ENCODE measurements at places on chromosomes 3 and 15.

GRCh38 chr3:74080056-74080461, 455.3 kb upstream of the PDZRN3 start:
- DNase-seq = no peak

DNA sequence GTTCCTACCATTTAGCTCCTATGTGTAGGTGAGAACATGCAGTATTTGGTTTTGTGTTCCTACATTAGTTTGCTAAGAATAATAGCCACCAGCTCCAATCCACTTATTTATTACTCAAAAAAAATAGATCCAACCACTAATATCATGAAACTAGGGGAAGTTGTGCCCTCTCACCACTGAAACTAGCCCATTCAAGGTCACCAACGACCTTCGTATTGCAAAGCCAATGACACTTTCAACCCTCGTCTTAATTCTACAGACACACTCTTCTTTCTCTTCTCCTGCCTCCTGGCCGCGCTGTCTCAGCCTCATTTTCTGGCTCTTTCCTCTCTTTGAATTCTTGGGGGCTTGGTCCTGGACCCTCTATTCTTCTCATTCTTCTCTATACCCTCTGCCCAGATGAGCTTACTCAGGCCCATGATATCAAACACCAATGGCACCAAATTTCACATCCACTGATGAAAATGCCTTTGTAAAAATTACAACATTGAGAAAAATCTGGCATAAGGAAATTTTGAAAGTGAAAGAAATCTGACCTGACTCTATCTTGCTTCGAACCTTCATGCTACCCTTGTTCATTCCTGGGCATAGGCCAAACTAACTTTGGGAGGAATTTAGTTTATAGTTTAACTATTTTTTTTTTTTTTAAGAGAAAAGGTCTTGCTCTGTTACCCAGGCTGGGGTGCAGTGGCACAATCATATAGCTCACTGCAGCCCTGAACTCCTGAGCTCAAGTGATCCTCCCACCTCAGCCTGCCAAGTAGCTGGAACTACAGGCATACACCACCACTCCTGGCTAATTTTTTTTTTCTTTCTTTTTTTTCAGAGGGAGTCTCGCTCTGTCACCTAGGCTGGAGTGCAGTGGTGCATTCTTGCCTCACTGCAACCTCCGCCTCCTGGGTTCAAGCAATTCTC, 25.4 kb upstream of the LIMD1 start:
- no peak for DNase-seq

DNA sequence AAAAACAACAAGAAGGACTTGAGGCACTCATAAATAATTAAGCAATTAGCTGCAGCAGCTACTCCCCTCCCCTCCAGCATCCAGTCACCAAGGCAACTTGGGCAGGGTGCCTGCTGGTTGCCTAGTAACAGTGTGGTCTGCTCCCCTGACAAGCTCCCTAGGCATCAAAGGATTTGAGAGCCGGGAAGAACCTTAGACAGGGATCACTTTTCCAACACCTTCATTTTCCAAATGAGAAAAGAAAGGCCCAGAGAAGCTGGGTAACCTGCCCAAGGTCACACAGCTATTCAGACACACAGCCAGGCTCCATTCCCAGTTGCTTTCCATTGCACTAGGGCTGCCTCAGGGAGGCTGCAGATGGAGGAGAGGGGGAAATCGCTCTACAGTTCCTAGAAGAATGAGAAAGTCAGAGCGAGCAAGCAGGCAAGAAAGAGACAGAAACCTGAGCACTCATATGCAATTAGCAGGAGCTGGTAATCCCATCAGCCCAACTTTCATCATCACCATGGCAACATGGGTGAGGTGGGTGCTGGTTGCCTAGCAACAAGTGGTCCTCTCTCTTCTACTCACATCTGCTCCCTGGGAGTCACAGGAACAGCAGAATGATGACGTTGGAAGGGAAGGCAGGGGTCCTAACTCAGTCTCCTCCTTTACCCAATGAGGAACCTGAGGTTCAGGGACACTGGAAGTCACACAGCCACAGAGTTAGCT, 3.6 kb upstream of the EIF4E3 start:
- DNase-seq = no peak

DNA sequence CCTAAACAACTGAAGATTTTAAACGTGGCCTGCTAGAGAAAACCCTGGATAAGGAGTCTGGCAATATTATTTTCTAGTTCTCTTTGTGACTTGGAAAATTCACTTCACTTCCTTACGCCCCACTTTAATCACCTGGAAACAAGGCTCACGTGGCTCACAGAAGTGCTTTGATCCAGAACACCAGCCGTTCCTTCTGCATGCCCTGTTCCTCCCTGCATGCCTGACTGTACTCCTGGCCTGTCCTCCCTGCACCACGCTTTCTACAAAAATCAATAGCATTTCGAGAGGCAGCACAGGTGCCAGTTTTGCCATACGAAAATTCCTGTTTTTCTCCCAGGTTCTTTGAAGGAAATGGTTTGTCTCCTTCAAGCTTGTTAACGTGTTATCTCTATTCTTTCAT, 474.2 kb upstream of the RGMA start:
- no peak for DNase-seq
